ENCODE measurements at places on chromosomes 5 and 9.
A peak's percentile ranks its signal among the peaks of the same experiment; 100 is the strongest.

GRCh38 chr5:55535199-55535905 lies 588 bp upstream of the PLPP1 start:
- H3K36me3 ChIP-seq = peaks cover 6% of the 10 kb centered on the region
- peaks cover 15% of the 10 kb centered on the region for H3K4me1 ChIP-seq
- peak overlapping the region; percentile 59 for H3K27ac ChIP-seq
- H3K4me3 ChIP-seq = peak overlapping the region; percentile 82
- no peaks in the 10 kb centered on the region for H3K27me3 ChIP-seq
- DNase-seq = no peak

DNA sequence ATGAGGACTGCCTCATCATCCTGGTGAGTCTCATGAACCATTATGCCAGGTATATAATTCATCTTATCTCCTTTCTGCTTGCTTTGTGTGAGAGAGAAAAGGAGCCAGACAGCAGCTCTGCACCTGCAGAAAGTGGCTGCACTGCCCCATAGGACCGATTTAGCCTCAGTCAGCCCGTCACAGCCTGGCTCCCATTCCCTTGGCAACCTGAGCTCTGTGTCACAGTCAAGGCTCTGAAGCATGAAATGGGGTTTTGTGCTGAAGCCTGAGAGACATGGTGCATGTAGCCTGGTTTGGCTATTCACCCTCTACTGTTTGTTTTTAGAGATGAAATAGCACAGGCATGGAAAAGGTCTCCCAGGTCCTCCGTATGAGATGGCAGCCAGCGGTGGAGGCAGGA lies 198.3 kb downstream of the KCTD16 start:
- no peak overlapping the region for H3K27ac ChIP-seq
- H3K36me3 ChIP-seq = no peaks in the 10 kb centered on the region
- DNase-seq = no peak
- no peak overlapping the region for H3K4me3 ChIP-seq

- H3K4me1 ChIP-seq = peaks cover 35% of the 10 kb centered on the region
- H3K27me3 ChIP-seq = no peaks in the 10 kb centered on the region
- peak overlapping the region; percentile 81 for H3K4me3 ChIP-seq
- no peak for DNase-seq
These were observed 1.0 kb upstream of the RXRA start for GRCh38 chr9:134325096-134325812.

- H3K4me1 ChIP-seq = no peaks in the 10 kb centered on the region
- no peak overlapping the region for H3K27ac ChIP-seq
These were observed 182.3 kb downstream of the MACROH2A1 start for GRCh38 chr5:135216471-135217343.

GRCh38 chr5:160520609-160521391 lies 99.1 kb downstream of the PTTG1 start:
- H3K4me1 ChIP-seq = no peaks in the 10 kb centered on the region
- no peak overlapping the region for H3K27ac ChIP-seq
- no peaks in the 10 kb centered on the region for H3K27me3 ChIP-seq
- DNase-seq = no peak

- no peak overlapping the region for H3K4me3 ChIP-seq
- no peaks in the 10 kb centered on the region for H3K27me3 ChIP-seq
- no peak for DNase-seq
- H3K27ac ChIP-seq = no peak overlapping the region
- peaks cover 13% of the 10 kb centered on the region for H3K4me1 ChIP-seq
These were observed 105.7 kb downstream of the CDC42SE2 start for GRCh38 chr5:131369558-131369957.

GRCh38 chr9:93111371-93112115 lies 15.5 kb downstream of the CARD19 start:
- H3K27ac ChIP-seq = no peak overlapping the region
- peaks cover 13% of the 10 kb centered on the region for H3K36me3 ChIP-seq
- H3K4me3 ChIP-seq = no peak overlapping the region

GRCh38 chr5:61617995-61618525 lies 286.0 kb downstream of the ZSWIM6 start:
- H3K27ac ChIP-seq = no peak overlapping the region
- no peaks in the 10 kb centered on the region for H3K36me3 ChIP-seq
- H3K27me3 ChIP-seq = no peaks in the 10 kb centered on the region
- no peak overlapping the region for H3K4me3 ChIP-seq
- H3K4me1 ChIP-seq = peaks cover 14% of the 10 kb centered on the region

DNA sequence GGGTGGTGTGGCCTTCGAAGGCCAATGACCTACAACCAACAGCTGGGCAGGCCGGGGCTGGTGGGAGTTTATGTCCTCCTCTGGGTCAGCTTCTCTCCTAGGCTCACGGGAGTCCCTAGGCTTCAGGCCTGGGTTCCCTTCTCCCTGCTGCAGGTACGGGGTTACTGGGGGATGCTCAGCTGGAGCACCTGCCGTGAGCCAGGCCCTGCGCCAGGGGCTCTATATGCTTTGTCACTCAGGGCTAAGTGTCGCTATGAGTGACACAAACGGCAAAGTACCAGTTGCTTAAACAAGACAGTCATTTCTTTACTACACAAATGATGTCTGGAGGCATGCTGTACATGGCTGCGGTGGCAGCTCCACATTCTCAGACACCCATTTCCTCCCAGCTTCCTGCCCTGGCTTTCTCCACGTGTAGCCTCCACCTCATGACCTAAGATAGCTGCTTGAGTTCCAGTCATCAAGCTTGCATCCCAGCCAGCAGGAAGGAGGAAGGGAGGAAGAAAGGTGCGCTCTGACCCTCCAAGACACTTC lies 22.5 kb upstream of the NINJ1 start:
- H3K4me1 ChIP-seq = peaks cover 9% of the 10 kb centered on the region
- H3K27me3 ChIP-seq = no peaks in the 10 kb centered on the region
- no peak for DNase-seq

- H3K27ac ChIP-seq = no peak overlapping the region
- H3K4me3 ChIP-seq = no peak overlapping the region
- DNase-seq = no peak
- H3K27me3 ChIP-seq = no peaks in the 10 kb centered on the region
These were observed 265.4 kb downstream of the RASEF start for GRCh38 chr9:82797534-82797933.

DNA sequence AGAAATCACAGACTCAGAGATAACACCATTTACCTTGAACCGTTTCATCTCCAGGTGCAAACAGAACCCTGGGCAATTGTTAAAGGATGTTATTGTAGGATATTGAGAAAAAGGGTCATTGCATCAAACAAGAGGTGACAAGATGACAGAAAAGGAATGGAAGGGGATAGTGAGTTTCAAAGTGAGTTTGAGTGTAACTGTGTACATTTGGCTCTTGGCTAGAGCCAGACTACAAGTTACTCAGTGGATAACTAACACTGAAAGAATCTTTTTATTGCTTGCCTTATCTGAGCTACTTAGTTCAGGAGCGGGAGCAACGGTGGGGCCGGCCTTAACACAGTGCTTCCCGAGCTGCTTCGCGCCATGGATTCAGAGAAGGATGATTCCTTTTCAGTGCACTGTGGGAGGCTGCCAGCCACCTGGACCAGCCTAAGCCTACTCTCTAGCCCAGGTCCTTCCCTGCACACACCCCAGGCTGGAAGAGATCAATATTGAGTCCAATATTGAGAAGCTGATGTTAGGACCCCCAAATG lies 193.4 kb downstream of the ATPSCKMT start:
- H3K27ac ChIP-seq = no peak overlapping the region
- H3K36me3 ChIP-seq = no peaks in the 10 kb centered on the region
- DNase-seq = no peak

DNA sequence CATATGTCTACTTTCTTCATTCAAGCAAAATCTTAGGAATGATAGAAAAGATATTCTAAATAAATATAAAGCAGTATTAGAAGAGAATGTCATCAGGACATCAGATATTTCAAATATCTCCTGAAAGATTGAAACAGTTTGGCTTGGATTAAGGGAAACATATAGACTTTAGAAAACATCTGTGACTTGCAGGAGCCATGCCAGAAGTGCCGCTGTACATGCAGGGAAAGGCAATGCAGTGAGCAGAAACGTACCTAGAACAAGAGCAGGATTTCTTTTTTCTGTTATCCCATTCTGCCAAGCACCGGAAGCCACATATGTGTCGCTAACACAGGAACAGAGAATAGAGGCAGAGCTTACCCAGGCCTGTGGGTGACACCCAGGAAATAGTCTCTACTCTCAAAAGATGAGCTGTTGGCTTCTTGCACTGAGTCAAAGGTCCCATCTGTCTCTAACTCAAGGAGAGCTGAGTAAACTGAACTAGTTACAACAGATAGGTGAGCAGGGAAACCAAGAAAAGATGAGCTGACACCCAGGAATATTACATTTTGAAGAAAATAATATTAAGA lies 5.8 kb downstream of the ADAMTS19 start:
- H3K27ac ChIP-seq = no peak overlapping the region
- DNase-seq = no peak

DNA sequence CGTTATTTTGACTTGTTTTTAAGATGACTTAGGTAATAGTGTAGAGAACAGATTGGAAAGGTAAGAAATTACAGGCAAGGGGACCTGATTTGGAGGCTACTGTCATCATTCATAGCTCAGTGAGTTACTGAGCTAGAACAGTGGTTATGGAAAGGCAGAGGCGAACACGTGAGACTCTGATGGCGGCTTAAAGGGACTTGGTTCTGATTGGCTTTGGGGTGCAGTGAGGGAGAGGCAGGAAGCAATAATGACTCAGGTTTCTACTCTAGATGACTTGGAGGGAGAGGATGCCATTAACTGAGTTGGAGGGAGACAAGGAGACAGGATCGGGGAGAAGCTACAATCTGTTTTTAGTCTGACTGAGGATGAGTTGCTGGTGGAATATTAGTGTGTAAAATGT lies 3.0 kb downstream of the F2RL2 start:
- H3K4me1 ChIP-seq = peaks cover 29% of the 10 kb centered on the region
- H3K4me3 ChIP-seq = no peak overlapping the region
- no peak overlapping the region for H3K27ac ChIP-seq
- no peaks in the 10 kb centered on the region for H3K27me3 ChIP-seq
- no peaks in the 10 kb centered on the region for H3K36me3 ChIP-seq

DNA sequence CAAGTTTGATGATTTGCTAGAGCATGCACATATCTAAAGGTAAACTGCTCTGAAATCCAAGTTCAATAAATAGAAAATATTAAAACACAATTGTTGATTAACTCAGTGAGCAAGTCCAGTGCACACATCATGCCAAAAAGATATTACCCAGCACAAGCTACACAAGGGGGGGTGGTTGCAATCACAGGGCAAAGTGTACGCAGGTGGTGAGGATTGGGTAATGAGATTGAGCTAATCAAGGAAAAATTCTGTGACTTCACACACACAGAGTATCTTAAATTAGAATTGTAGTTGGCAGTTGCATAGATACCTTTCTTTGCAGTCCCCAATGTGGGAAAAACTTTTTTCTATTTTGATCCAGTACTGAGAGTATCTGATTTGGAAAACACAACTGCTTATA lies 156.1 kb upstream of the NTRK2 start:
- no peak overlapping the region for H3K4me3 ChIP-seq
- H3K27me3 ChIP-seq = no peaks in the 10 kb centered on the region
- H3K4me1 ChIP-seq = no peaks in the 10 kb centered on the region
- DNase-seq = no peak

GRCh38 chr5:128002425-128002824 lies 81.1 kb upstream of the SLC12A2 start:
- no peak overlapping the region for H3K4me3 ChIP-seq
- H3K4me1 ChIP-seq = 0 out of 2 replicates have a peak, but pooled peaks cover 2% of the 10 kb centered on the region
- DNase-seq = no peak
- H3K27ac ChIP-seq = no peak overlapping the region
- H3K27me3 ChIP-seq = no peaks in the 10 kb centered on the region
- no peaks in the 10 kb centered on the region for H3K36me3 ChIP-seq

- no peaks in the 10 kb centered on the region for H3K4me1 ChIP-seq
- peaks cover 14% of the 10 kb centered on the region for H3K36me3 ChIP-seq
- no peak overlapping the region for H3K4me3 ChIP-seq
- H3K27ac ChIP-seq = no peak overlapping the region
- no peaks in the 10 kb centered on the region for H3K27me3 ChIP-seq
- DNase-seq = no peak
These were observed 82.0 kb downstream of the SIL1 start for GRCh38 chr5:139116100-139116655.

DNA sequence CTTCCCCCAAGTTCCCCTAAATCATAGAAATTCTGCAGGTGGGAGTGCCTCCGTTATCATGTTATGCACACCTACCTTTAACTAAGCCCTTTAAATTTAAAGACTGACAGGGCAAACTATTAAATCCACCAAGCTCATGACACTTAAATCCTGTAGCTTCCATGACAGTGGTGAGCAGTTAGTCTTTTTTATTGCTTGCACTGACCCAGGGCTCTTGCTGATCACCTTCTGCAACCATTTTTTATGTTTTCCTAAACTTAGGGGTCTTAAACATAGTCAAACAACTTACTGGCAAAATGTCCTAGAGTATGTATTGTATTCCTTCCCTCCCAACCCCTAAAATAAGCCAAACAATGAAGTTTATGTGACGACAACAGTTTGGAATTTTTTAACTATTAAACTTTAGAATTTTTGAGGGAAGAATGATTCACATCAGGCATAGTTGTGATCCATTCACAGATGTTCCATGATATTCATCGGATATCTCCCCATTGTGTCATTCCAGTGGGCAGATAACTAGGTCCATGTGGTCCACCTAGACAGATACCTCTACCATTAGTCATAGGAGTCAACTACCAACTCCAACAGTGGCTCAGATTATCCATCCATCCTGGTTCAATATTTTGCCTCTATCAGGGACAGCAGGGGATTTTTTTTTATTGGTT lies 283.1 kb downstream of the ADAMTS6 start:
- DNase-seq = peak; percentile 94
- peak overlapping the region; percentile 93 for H3K27ac ChIP-seq
- H3K36me3 ChIP-seq = no peaks in the 10 kb centered on the region
- no peak overlapping the region for H3K4me3 ChIP-seq
- no peaks in the 10 kb centered on the region for H3K27me3 ChIP-seq

GRCh38 chr9:38127271-38127839 lies 58.3 kb upstream of the SHB start:
- H3K4me3 ChIP-seq = no peak overlapping the region
- H3K27me3 ChIP-seq = no peaks in the 10 kb centered on the region
- H3K27ac ChIP-seq = no peak overlapping the region
- no peak for DNase-seq
- no peaks in the 10 kb centered on the region for H3K4me1 ChIP-seq
- no peaks in the 10 kb centered on the region for H3K36me3 ChIP-seq

DNA sequence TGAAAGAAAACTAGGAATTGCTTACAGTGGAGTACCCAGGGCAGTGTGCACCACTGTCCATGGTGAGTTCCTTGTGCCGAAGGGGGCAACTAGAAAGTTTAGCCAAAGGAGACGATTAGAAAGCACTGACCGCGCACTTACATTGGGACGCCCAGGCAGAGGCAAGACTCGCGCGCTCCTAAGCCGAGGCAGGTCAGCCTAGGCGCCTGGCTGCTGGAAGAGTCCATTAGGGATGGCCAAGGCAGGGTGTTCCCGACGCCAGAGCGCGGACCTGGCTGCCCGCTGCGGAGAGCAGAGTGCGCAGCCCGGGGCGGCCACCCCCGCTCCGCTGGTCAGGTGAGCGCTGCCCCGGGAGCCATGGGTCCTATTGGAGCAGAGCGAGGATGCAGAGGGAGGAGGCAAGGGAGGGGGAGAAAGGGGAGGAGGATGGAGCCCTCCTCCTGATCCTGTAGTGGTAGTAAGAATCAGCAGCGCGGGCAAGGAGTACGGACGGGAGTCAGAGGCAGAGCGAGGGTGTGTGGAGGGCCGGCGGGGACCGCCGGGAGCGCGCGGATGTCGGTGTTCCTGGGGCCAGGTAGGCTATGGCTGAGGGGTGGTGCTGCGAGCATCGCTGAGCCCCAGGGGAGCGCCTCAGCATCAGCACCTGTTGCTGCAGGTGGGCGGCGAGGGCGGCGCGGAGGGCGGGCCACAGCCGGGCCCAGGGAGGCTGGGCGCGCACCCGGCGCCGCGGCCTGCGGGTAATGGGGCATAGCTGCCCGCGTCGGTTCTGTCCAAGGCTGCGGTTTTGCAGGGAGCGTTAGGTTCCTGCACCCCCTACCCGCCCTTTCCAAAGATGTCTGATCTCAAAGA lies at the start of gene ADGRV1:
ADGRV1 (plus strand) TSS at position 454 of the 849 bp plus-strand sequence; CDS start at position 553, 99 bp downstream.
- H3K4me3 ChIP-seq = peak within 1 kb of the TSS; percentile 11
- no peaks in the 10 kb centered on the region for H3K36me3 ChIP-seq
- peaks cover 67% of the 10 kb centered on the region for H3K27me3 ChIP-seq
- H3K4me1 ChIP-seq = peaks cover 7% of the 10 kb centered on the region
- peak; percentile 43 for DNase-seq
- no peak within 1 kb of the TSS for H3K27ac ChIP-seq

Data from SJSA1 (cell line).